ENCODE measurements at places on chromosomes 11 and 22.

- DNase-seq: no peak
These were observed 1.1 kb downstream of the SHANK2 start for GRCh38 chr11:71251151-71251721.

DNA sequence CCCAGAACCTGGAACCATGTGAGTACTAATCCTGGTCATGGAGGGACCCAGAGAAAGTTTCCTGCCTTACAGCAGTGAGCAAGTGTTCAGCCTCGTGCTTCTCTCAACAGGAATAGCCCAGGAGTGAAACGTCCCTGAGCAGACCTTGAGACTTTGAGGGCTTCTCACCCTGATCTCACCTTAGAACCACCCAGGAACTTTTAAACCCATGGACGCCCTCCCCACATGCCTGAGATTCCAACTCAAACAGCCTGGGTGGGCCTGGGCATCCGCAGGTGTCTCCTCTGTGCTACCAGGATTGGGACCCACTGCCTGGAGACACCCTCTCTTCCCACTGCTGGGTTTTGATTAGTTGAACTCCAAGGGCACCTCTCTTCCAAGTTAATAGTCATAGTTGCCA, 297.2 kb downstream of the NTM start:
- DNase-seq: no peak

- DNase-seq: no peak
These were observed 15.8 kb upstream of the CHADL start for GRCh38 chr22:41256254-41257253.

- no peak for DNase-seq
These were observed 80.6 kb upstream of the RTL6 start for GRCh38 chr22:44578516-44579230.

GRCh38 chr11:27111896-27112295, 71.3 kb downstream of the BBOX1 start:
- DNase-seq: no peak

DNA sequence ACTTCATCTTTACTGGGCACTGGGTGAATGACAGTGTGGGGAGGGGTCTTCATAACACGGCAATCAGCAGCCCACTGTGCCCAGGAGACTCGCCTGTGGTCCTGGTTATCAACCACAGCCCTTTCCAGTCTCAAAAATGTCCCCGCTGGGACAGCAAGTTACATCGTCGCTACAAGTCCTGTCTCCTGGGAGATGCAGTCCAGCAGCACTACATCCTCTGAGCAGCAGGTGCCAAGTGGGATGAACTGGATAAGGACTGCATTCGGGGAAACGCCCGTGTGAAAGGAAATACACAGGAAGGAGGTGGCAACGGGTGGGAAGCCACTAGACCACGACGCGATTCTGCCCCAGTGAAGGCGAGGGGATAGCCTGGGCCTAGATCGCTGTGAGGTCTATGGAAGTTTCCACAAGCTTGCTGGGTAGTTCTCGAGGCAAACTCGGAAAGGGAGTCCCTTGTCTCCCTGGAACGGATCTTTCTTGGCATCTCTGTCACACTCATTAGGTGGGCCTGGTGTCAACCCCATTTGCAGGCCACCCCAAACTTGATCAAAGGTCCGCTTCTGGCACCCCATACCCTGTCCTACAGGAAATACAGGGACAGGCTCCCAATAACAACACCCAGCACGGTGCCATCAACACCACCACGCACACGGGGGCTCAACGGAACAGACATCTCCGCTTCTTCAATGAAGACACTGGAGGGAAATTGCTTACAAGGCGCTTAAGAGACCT, 4.4 kb downstream of the ASCL2 start:
- DNase-seq: no peak

DNA sequence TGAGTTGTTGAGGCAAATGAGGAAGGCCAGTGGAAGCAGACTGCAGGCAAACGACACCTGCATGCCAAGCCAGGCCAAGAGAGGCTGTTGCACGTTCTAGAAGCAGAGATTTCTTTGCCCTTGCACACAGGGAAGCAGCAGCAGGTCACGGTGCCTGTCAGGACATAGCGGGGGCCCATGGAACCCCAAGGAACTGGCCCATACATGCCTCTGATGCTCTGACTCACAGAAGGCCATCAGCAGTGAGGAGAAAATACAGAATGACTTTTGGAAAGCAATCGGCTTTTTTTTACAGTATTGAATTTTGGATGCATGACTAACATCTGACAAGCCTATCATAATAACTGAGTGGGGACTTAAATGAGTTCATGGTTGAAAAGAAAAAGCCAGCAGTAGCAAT, 123.9 kb downstream of the MPPED1 start:
- DNase-seq: no peak

GRCh38 chr22:46296257-46297150, at the start of gene GTSE1:
GTSE1 (plus strand) TSS chr22:46296870; CDS start chr22:46297401, 531 bp downstream.
- peak; percentile 95 for DNase-seq

DNA sequence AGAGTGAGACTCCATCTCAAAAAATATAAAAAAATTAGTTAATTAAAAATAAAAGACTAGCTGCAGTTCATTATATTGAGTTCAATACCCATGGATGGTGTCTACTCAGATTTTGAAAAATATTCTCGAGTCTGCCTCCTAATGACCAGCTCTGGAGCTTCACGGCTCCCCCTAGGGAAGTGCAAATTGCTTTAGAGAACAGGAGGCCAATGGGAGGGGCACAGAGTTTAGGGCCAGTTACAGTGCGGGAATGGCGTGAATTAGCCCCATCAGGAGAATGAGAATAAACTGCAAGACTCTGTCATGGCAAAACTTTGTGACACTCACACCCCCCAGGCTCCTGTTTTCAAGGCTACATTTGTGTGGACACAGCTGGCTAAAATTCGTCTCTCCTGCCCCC, 4.6 kb downstream of the FGF4 start:
- DNase-seq: no peak

DNA sequence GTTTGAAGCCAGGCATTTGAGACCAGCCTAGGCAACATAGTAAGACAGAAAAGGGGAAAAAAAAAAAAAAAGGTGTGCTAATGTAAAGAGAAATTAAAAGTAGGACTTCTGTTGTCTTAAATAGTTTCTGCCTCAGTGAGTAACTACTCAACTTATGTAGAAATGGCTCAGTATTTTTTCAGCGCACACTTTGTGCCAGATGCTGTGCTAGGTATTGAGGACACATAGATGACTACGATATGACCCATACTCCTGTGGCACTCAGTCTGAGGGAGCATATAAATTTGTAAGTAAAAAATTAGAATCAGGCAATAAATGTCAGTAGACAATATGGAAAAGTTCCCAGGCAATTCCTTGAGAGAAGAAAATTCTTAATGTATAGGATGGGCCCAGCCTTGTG, 93.9 kb downstream of the YAP1 start:
- DNase-seq: no peak

- no peak for DNase-seq
These were observed 542.1 kb upstream of the LUZP2 start for GRCh38 chr11:23954730-23955129.

- no peak for DNase-seq
These were observed 87.2 kb downstream of the CWF19L2 start for GRCh38 chr11:107370390-107370789.

DNA sequence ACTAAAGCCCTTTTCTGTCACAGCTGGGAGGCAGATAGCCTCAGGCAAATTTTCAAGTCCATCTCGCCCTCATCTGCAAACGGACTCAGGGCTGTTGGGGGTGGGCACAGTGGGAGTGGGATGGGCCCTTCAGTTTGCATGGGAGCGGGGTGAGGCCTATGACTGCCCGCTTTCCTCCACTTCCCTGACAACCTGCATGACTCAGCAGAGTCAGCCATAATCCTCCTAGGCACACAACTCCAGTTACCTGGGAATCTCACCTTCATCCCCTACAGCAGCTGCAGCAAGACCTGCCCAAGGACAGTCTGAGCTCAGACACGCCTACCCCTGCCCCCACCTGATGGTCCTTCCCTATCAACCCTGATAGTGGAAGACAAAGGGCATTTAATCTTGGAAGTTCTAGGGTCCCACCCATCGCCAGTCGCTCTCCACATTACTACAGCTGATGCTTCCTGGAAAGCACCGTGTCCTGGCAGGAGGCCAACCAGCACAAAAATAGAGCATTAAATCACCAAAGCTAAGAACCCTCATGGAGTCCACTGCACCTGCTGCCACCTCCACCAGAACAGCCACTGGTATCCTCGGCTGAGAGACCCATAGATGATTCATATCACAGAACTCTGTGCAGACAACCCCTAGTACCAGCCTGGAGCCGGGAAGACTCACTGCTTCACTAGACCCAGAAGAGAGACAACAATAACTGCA, 319.3 kb downstream of the DCDC1 start:
- no peak for DNase-seq

- DNase-seq: no peak
These were observed 24.2 kb downstream of the KREMEN1 start for GRCh38 chr22:29096736-29097669.

- DNase-seq: no peak
These were observed 15.1 kb downstream of the SPTBN2 start for GRCh38 chr11:66713746-66714480.

DNA sequence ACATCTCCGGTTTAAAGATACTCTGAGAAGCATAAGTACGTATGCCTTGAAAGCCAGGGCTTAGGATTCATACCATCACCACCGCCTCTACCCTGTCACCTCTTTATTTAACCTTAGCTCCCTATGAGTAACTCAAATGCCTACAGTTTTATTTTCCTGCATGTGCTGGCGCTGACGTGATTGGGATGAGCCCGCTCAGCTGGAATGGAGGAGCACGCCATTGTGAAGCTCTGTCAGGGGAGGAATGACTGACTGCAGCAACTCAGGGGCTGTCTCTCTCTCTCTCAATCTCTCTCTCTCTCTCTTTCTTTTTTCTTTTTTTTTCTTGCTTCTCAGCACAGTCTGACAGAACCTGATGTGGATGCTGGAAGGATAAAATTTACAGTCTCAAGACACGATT, 12.4 kb downstream of the CAVIN3 start:
- no peak for DNase-seq

GRCh38 chr11:43278193-43278956, 33.4 kb upstream of the API5 start:
- DNase-seq: no peak

- no peak for DNase-seq
These were observed 398 bp upstream of the CRACR2B start for GRCh38 chr11:827146-827896.

DNA sequence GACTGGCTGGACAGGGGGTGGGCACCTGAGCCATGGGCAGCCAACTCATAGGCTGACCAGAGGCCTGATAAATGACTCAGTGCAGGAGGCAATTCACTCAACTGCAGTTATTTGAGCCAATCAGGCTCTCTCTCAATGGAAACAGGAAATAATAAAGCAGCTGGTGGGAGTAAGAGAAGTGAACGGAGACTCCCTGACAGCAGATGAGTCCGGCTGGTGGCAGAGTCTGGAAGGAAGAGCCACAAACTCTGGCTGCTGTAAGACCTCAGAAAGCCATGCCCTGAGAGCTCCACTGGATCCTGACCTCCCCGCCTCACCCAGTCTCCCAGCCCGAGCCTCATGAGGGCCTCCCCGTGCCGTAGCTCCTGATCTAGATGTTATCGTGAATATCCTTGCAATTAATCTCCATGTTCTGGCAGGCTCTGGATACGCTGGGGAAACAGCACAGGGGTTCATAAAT, 69.8 kb downstream of the TRIM29 start:
- DNase-seq: no peak

DNA sequence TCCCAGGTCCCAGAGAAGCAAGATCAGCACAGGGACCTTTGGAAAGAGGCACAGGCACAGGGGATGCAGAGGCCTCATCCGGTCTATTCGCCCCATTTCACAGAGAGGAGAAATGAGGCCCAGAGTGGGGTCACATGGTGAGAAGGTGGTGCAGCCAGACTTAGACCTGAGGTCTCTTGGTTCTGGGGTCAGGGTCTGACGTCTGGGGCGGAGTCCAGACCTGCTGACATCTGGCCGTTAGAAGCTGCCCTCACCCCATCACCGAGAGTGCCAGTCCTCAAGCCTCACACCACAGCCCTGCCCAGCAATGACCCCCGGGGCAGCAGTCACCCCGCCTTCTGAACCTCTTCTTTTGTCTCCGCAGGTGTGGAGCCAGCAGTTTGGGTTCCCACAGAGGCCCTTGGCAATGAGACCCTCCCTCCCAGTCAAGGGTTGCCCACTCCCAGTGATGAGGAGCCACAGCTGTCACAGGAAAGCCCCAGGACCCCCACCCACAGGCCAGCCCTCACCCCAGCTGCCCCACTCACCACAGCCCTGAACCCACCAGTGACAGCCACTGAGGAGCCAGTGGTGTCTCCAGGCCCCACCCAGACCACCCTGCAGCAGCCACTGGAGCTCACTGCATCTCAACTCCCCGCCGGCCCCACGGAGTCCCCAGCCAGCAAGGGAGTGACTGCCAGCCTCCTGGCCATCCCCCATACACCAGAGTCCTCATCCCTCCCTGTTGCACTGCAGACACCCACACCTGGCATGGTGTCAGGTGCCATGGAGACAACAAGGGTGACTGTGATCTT, 62.4 kb downstream of the OTOG start:
- no peak for DNase-seq

DNA sequence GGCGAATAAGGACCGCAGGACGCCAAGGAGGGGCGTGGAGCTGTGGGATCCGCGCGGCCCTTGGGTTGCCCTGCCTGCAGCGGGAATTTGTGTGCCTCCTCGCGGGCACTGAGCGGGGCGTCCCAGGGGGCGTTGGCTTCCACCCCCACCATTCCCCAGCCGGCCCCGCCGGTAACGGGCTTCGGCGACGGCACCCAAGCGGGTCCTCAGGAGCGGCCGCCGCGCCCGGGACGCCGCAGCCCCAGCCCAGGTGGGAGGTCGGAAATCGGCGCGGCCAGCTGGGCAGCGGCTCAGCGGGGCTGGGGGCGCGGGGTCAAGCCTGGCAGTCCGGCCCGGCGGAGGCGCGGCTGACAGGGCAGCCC, 320 bp downstream of the CLTCL1 start:
- peak; percentile 4 for DNase-seq

DNA sequence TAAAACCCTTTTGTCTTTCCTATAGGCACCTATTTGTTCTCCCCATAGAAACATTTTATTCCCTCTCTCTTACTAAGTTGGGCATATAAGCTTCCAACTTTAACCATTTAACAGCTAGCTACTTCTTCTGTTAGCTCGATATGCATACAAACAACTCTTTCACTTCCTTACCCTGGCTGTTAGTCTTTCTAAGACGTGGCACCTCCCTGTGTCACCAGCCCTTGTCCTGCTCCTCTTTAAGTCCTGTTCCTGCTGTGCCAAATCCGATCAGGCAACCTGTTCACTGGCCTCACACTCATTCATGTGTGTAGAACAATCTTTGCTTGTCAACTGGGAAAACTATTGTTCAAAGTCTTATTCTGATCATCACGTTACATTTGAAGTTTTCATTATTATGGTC, 1376.1 kb upstream of the TENM4 start:
- DNase-seq: no peak

Measured in activated T-helper 1 cell treated with Interleukin-2 at 50 U/mL for 16 hours (primary cell).